NCI-H2081 (cell line): ENCODE measurements at places on chromosomes 6 and 20.

GRCh38 chr20:59403261-59403961 lies 103.0 kb downstream of the EDN3 start:
- no peak for DNase-seq

- DNase-seq = no peak
These were observed 438.2 kb downstream of the CD83 start for GRCh38 chr6:14555804-14556203.

GRCh38 chr20:19079536-19080299 lies 132.7 kb upstream of the SLC24A3 start:
- no peak for DNase-seq

DNA sequence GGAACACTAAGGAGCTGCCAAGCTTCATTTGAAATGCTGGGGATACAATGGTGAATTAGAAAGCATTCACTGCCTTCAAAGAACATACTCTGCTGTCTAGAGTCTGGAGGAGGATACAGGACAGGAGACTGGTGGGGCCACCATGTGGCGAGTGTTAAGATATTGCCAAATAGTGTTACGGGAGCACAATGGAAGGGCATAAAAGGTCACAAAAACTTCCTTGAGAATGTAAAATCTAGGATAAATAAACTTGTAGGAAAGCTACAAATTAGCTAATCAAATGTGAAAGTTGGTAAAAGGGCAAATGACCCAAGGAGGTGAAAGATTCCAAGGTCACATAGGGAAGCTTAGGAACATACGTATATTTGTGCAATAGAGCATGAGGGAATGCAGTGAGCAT lies 271.7 kb downstream of the RFPL4B start:
- no peak for DNase-seq

GRCh38 chr20:53866794-53867740 lies 203.3 kb downstream of the BCAS1 start:
- no peak for DNase-seq

GRCh38 chr20:6686171-6686570 lies 81.3 kb upstream of the BMP2 start:
- DNase-seq = no peak

DNA sequence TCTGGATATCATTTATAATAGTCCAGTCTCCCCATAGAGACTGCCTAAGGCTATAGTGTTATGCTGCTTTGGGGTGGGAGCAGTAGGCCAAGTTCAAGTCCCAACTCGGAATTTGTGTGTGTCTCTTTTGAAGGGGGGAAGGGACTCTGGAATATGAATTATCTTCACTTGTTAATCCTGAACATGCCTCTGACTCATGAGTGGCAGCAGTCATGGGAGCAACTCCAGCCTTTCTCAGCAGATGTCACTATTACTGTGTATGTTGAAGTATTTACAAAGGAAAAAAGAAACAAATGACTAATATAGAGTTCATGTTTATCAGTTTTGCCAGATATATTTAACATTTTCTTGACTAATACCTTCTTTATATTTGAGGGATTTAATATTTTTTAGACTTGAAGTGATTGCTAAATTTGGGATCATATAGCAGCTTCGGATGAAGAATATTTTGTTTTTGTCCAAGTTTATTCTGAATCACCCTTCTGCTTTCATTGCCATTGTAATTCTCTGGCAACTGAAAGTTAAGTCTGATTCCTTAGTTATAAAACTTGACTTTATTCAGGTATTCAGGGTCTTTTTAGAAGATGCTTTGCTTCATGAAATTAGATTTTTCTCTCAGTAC lies 23.4 kb downstream of the FAM217A start:
- DNase-seq = peak; percentile 23

DNA sequence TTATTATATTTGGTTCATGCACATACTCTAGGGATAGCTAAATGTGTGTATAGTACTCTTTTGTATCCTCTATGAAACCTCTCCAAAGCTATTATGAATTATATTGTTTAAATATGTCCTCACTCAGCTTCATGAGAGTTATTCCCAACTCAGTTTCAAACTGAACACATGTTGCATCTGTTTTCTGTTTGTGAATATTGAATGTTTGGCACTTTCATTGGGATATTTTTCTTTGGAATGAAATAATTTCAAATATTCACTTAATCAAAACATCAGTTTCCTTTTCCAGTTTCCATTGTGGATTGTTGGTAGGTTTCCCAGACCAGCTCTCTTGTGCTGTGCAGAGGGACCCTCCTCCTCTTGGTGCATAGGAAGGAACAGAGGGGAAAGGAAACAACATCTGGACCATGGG lies 46.6 kb downstream of the HDAC2 start:
- DNase-seq = no peak

DNA sequence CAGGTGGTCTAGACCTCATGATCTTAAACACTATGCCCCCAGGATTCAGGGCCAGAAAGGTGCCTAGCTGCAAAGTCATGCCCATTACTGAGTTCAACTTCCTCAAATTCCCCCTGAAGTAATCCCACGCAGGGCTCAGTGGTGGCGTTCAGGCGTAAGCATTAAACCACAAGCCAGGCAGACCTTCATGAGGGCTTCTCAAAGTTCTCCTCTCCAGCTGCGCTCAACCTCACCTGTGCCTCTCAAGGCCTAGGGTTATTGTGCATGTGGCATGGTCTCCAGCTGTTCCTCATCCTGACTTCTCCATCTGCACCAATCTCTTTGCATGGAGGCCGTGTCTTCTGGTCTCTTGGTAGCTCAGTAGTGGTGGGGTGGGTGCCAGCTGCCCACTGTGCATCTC lies 113.6 kb downstream of the TSHZ2 start:
- DNase-seq = no peak

DNA sequence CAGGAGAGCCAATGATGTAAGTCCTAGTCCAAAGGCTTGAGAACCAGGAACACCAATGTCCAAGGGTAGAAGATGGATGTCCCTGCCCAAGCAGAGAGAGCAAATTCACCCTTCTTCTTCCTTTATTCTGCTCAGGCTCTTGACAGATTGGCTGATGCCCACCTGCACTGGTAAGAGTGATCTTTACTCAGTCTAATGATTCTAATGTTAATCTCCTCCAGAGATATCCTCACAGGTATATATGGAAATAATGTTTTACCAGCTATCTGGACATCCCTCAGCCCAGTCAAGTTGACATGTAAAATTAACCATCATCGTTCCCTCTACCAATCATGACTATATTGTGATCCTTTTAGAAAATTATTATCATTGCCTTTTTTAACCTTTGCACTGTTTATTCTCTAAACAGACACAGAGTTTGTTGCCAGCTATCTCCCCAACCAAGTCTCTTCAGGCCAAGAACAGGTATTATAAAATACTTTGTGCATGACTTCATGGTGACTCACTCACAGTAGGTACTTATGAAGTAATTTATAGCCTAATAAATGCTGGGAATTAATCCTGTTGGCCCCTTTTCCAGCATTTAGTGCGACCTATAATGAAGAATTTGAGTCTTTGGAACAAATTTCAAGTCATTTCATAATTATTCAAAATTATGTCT lies 26.2 kb upstream of the TSHZ2 start:
- no peak for DNase-seq

DNA sequence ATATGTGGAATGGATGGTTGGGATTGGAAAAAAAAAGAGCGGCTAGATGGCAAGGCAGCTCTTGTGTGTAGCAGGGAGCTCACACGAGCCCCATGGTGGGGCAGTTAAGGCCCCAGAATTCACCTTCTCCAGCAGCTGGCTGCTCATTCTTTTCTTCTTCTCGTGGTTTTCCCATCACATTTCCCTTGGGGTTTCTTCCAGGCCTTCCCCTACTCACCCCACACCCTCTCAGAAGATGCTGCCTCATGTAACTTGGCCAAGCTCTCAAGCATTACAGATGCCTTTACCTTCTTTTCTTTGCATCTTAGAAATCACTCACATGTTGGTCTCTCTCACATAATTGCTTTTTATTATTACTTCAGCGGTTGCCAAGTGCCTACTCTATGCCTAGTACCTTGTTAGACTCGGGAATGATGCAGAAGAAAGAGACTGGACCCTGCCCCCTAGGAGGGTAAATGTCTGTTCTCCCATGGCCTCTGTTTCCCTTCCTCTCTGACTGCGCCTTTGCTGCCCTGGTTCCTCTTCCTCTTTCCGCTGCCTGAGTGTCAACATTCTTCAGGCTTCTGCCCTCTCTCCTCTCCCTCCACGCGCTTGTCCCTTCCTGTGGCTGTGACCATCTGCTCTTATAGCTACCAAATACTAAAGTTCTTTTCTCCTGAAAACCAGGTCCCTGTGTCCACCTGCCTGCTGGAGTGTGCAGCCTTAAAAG lies 28.6 kb downstream of the PPARD start:
- no peak for DNase-seq

DNA sequence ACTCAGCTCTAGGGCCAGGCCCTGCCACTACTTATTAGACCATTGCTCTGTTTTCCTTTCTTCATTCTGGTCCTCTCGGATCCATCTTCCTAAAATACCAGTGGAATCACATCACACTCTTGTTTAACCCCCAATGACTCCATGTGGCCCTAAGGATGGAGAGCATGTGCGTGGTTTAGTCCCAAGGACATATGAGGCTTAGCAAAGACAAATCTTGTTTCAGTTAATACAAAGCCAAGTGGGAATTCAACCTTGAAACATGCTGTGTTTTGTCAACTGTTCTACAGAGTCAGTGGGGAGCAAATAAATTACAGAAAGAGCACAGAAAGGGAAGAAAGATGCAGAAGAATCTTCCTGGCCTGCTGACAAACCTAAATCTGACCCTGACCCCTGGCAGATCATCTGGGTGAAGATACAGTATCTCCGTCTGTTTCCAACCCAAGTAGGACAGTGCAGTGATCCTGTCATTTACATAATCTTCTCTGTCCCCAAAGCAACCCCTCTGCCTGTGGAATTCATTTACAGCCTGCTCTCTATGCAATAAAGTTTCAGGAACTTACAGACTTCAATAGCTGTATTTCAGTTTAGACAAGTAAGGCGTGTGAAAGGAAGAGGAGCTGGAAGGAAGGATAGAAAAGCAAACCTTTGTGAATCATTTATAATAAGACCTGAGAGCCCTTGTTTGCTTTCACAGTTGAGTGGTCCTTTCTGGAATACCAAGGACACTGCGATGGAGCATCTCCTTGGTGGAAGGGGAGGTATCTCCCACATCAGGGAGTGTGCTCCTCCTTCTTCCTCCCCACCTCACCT lies 144.0 kb downstream of the THBS2 start:
- DNase-seq = no peak

DNA sequence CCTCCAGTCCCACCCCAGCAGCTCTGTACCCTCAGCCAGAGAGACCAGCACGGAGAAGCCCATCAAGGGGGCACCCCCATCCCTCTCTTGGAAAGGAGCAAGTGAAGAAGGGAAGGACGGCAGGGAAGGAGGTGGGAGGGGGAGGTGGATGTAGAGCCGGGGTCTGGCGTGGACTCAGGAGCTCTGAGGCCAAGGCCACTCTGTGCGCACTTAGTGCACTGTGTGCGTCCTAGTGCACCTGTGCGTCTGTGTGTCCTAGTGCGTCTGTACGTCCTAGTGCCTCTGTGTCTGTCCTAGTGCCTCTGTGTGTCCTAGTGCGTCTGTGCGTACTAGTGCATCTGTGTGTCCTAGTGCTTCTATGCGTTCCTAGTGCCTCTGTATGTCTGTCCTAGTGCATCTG lies 54.2 kb downstream of the DSTN start:
- no peak for DNase-seq

- DNase-seq = no peak
These were observed 183.0 kb upstream of the QKI start for GRCh38 chr6:163231356-163232014.

GRCh38 chr6:25259756-25260155 lies 19.4 kb upstream of the CARMIL1 start:
- no peak for DNase-seq

DNA sequence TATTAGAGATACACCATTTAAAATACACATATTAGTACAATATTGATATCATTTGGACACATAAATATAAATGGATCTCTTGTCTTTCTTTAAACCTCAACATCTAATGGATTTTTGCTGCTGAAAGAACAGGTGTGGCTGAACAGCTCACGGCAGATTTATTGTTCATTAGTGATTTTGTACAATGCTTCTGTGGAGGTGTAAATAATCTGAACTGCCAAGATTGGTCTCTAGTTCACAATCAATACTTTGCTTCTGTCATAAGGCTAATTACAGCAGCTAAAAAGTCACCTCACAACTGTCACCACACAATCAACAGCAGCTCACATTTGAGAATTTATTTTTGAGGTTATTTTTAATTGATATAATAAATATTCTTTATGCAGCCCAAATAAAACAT lies 162.0 kb upstream of the SIM1 start:
- DNase-seq = peak; percentile 57

DNA sequence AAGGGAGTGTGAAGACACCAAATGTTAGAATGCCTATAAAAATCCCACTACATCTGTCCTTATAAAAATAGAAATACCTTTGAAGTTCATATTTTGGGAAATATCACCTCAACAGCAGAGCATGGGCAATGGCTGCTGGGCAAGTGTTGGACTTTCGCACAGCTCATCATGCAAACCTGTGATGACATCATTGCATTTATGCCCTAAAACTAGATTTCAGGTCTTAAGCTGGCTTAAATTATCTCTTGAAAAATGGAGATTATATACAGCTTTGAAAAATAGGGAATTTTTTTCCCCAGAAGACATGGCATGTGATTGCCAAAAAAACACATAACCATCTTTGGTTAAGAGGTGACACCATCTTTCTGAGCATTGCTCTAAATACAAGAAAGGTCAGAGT lies 197.8 kb downstream of the UST start:
- DNase-seq = no peak

DNA sequence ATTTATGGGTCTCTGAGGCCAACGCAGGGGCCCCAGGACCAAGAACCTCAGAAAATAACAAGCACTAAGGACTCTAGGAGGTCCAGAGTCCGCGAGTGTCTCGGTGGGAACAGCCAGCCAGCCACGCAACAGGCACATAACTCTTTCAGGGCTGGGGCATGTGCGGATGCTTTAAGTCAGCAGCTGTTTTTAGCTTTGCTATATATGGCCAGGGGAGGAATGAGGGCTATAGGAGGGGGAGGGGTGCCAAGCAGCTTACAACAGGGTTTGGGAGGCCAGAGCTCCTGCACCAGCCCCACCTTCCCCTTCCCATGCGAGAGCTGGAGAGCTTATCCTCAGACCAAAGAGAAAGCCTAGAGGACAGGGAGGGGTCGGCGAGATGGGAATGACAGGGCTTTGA lies 6.2 kb downstream of the JPH2 start:
- no peak for DNase-seq

- no peak for DNase-seq
These were observed 1.7 kb upstream of the MYLK2 start for GRCh38 chr20:31817461-31817860.

- DNase-seq = no peak
These were observed 33.4 kb downstream of the TTLL9 start for GRCh38 chr20:31903627-31904386.
